ENCODE measurements at places on chromosomes 4 and X.
A peak's percentile ranks its signal among the peaks of the same experiment; 100 is the strongest.

GRCh38 chrX:150253959-150254620, 109.0 kb upstream of the MAMLD1 start:
- DNase-seq: no peak

DNA sequence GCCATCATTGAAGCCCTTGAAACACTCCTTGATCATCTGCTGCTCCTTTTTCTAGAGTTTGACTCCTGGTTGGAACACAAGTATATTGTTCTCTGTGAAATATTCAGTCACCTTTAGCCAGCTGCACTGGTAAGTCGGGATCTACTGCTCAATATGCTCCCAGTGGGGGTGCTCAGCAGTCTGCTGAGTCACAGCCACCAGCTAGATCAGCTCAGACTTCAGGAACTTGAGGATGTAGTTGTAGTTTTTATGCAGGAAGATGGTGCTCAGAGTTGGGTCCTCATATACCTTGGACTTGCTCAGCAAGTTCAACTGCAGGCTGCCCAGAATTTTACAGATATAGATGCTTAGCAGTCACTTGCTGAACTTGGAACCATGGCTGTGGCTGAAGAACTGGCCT, 202.5 kb upstream of the RPL34 start:
- DNase-seq: peak; percentile 55

DNA sequence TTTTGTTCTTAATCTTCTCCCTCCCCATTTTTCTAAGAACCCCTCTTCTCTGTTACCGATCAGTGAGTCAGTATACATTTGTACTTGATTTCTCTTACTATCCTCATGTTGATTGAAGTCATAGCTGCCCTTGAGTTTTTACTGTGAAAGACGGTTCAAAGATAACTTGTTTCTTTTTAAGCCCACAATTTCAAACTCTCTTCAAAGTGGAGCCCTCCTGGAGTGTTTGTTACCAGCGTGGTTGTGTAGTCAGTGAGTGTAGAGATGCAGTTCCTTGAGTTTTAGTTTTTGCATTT, 7.9 kb downstream of the PPP1R3F start:
- no peak for DNase-seq

GRCh38 chrX:104539081-104539480, 26.9 kb upstream of the IL1RAPL2 start:
- no peak for DNase-seq

DNA sequence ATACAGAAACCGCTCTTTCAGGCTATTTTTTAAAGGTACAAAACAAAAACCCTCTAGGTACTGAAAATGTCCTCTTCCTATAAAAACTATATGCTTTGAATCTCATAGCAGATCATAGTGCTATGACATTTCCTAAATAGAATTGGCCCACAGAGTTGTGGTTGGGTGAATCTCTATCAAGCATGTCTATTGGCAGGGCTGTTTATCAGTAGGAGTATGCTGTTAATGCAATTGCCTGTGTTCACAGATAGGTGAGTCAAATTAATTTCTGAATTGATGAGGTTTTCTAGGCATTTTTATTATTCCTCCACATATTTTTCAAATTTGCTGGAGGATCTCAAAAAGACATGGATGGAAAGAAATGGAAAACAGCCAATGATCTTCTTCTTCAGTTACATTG, 73.9 kb downstream of the QRFPR start:
- DNase-seq: no peak

DNA sequence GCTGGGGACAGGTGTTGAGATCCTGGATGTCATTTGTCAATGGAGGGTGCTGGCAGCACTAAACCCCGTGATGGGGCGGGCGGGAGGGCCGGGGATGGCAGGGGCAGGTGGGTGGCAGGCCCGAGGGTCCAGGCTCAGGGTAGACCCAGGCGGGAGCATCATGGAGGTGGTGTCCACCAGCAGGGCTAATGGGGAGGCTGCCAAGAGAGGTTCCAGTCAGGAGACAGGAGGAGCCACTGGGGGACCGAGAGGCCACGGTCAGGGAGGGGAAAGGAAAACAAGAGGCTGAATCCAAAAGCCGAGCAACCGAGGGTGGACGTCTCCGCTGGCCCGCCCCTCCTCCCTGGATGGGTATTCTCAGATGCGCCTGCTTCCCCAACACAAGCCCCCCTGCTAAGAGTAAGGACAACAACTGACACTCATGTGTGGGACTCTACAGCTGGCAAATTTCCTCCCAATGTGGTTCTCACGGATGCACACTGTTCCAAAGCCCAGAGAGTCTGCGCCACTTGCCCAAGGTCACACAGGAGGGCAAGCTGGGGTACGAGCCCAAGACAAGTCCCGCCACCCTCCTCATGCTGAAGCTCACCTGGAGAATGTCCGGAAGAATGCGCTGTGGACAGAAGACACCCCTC, 132.0 kb downstream of the CPZ start:
- no peak for DNase-seq

DNA sequence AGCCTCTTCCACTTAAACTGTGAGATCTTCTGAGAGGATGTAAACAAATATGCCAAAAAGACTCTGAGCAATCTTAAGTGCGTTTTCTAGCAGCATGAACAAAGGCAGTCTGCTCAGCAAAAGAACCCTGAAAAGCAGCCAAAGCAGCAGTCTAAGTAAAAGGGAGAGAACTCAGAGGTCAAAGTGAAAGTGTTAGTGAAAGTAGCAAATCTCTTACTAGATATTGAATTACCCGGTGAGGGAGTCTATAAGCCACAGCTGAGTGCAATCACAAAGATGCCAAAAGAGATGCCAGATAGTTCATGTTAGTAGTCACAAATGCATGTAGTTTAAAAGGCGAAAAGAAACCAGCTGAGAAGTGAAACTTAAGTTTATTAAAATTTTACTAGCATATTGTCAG, 7.9 kb upstream of the GNRHR start:
- DNase-seq: peak; percentile 33

- no peak for DNase-seq
Observed at GRCh38 chr4:15996773-15997172, 33.8 kb upstream of the FGFBP2 start.
